ENCODE measurements at places on chromosomes 1 and 21.

DNA sequence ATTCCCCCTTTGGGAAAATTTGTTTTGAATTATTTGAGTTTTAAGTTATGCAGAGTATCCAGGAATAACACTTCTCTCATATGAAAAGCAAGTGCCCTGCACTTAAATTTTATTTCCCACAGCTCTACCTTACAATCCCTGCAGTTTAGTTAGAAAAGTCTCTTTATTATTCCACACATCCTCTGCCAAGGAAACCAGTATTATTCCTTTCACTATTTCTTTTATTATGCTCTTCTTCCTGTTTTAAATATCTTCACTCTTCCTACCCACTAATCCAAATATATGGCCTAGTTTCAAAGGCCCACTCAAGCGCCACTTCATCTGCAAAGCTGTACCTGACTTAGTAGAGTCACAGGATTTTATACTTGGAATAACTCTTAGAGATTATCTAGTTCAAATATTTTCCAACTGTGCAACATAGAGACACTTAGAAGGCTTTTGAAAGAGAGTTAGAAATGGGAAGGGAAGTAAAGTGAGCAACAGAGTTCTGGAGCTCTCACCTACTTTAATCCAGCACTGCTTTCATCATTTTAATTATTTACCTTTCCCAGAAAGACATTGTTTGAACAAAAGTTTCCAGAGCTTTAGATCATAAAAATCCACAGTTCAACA lies 97.2 kb upstream of the LYPLAL1 start:
- DNase-seq = no peak

DNA sequence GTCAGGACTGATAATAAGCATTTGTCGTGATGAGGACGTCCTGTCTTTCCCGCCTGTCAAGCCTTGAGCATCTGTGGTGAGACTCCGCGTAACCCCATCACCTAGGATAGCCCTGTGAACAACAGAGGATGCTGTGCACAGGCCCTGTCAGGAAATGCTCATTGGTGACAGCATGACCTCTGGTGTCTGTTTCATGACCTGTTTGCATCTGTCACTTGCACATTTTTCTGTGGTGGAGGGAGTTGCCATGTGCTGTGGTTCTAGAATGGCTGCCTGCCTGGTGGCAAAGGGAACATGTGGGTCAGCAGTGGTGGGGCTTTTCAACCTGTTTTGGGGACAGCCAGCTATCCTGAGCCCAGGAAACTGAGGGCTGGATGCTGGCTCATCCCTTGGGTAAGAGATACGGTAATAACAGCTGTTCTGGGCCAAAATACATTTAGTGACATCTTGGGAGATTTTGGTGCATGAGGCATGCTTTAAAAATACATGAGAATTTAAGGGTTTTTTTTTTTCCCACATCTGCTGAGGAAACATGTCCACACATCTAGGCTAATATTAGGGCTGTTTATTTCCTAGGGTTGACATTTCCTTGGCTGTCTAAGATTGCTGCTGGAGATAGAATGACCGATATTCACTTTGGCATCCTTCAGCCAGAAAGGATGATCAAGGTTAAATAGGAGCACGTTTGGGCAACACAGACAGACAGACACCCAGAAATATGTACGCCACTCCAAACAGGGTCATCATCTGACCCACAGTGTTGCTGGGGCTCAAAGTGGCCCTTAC lies 52.9 kb downstream of the KCNC4 start:
- DNase-seq = no peak

DNA sequence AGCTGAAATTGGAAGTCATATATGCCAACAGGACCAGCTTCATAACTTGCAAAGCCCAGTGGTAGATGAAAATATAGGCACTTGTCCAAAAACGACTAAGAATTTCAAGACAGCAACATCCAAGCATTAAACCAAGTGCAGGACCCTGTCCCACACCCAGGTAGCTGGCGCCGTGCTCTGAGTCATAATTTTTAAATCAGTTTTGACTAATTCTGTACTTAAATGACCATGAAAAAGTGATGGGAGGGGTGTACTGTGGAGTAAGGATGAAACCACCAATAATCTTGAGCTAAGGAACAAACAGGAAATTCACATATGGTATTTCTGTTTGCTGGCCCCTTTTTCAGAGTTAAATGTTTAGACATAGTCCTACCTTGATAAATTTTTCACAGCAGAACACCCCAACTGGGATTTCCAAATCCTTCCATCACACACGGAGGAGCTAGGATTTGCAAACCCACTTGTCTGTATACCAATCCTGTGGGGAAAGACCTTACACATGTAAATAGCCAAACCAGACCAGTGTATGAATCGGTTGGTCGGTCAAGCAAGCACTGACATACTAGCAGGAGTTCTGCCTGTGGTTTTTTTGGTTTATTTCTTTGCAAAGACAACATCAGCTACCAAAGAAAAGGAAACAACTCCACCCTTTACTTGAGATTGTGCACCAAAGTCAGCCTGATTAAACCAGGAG lies 235.7 kb upstream of the RAB4A start:
- no peak for DNase-seq

DNA sequence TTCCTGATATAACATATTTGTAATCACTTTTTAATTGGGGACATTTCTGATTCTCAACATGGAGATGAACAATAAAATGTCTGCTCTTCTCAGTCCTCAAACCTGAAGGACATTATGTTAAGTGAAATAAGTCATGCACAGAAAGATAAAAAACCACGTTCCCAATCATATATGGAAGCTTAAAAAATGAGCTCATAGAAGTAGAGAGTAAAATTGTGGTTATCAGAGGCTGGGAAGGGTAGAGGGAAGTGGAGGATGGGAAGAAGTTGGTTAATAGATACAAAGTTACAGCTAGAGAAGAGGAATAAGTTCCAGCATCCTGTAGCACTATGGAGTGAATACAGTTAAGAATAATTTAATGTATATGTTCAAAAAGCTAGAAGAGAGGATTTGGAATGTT lies 1.5 kb upstream of the CD48 start:
- no peak for DNase-seq

GRCh38 chr1:183653876-183654451 lies 848 bp upstream of the APOBEC4 start:
- DNase-seq = no peak

DNA sequence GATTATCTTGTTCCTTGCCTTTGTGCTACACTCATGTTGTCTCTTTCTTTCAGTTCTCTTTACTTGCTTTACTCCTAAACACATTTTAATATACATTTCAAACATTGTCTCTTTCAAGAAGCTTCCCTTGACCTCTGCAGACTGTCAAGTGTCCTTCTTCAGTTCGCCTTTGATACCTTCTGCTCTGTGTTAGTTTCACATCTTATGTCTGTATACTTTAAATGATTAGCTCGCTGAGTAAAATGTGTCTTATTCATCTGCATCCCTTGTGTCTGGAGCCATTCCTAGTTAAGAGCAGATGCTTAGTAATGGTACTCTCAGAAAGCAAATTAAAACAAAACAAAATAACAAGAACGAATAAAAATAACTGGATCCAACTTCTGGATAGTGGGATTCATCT lies 303.3 kb downstream of the S1PR1 start:
- no peak for DNase-seq

- no peak for DNase-seq
Measured at GRCh38 chr1:112358061-112358770, 37.8 kb upstream of the CTTNBP2NL start.

GRCh38 chr1:67479146-67479891 lies 49.1 kb upstream of the SERBP1 start:
- peak; percentile 72 for DNase-seq

- DNase-seq = no peak
Measured at GRCh38 chr1:232968965-232969364, 18.6 kb downstream of the NTPCR start.

All from tibial artery (tissue), 4 donors.